ENCODE measurements at places on chromosomes 1 and 21. TPM values are rescaled to one million over a fixed set of nuclear protein-coding genes. Genes with fewer than 3 reads are reported as not detected.

- no peaks in the 10 kb centered on the region for H3K36me3 ChIP-seq
- H3K4me3 ChIP-seq, result no peak overlapping the region
- no peaks in the 10 kb centered on the region for H3K4me1 ChIP-seq
- peak; percentile 21 for DNase-seq
- peaks cover 8% of the 10 kb centered on the region for H3K27me3 ChIP-seq
Measured at GRCh38 chr1:182962554-182963115, 9.7 kb upstream of the SHCBP1L start.

DNA sequence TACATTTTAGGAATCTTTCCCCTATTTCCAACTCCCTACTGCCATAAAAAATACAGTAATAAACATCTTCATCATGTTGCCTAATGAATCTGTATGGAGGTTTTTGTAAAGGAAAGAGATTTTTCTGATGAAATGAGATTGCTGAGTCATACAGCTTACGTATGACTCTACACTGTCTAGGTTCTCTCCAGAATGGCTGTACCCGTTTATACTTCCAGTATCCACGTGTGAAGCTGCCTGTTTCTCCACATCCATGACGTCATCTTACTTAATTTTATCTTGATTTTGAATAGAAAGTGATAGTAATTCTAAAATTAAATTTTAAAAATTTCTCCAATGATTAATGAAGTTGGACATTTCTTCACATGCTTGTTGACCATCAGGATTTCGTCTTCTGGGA, 103.7 kb downstream of the COQ8A start:
- DNase-seq, result no peak
- H3K27me3 ChIP-seq, result peaks cover 10% of the 10 kb centered on the region
- no peaks in the 10 kb centered on the region for H3K36me3 ChIP-seq

DNA sequence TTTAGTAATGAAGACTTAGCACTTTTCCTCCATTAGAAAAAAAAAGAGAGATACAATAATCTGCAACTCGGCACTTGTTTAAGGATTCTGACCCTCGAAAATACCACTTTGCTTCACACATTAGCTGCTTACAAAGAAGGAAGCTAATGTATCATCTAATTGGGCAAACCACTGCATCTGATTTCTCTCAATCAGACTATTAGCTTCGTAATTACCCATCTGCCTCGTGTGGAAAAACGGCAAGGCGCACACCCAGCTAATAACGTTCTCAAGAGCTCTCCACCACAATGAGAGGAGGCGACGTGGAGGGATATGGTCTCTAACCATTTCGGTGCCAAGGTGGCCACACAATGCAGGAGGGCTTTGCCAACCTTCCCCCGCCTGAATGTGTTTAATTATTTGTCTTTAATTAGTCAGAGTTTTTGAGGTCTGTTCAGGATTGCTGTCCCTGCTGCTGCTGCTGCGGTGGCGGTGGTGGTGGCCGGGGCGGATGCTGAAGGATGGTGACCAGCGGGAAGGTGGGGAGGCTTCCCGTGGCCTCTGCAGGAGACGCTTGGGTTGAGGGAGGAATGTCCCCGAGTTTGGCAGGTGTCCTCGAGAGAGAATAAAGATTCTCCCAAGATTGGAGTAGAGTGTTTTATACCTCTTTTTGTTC, 374.5 kb downstream of the RPS6KC1 start:
- H3K4me1 ChIP-seq, result no peaks in the 10 kb centered on the region
- H3K4me3 ChIP-seq, result no peak overlapping the region
- H3K27me3 ChIP-seq, result peaks cover 2% of the 10 kb centered on the region
- H3K36me3 ChIP-seq, result no peaks in the 10 kb centered on the region
- DNase-seq, result no peak

GRCh38 chr1:110440877-110441276, 10.1 kb upstream of the PROK1 start:
- no peak for DNase-seq
- peaks cover 2% of the 10 kb centered on the region for H3K27me3 ChIP-seq
- H3K4me1 ChIP-seq, result no peaks in the 10 kb centered on the region

RXFP4 gene
- not detected for total RNA-seq

- no peak overlapping the region for H3K27ac ChIP-seq
- H3K4me1 ChIP-seq, result no peaks in the 10 kb centered on the region
- H3K27me3 ChIP-seq, result peaks cover 21% of the 10 kb centered on the region
- DNase-seq, result no peak
- no peak overlapping the region for H3K4me3 ChIP-seq
- H3K36me3 ChIP-seq, result no peaks in the 10 kb centered on the region
Measured at GRCh38 chr1:183435497-183435896, 17.3 kb upstream of the NMNAT2 start.

SPATA46 gene
- total RNA-seq, result not detected

DNA sequence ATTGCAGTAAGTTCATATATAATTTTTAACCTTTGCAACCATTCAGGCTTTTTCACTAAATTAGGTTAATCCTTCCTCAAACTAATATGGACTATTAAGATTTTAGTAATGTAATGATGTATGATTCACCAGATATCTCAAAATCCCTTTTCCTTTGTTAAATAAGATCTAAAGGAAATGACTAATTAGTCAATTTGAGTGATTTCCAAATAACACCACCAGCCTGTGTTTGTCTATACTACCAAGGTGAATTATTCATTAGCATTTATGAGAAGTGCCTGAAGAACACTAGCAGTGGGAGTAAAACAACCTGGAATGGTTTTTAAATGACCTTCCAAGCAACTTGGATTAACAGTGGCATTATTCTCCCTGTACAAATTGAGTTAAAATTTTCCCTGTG, 670.6 kb upstream of the PKN2 start:
- H3K36me3 ChIP-seq, result no peaks in the 10 kb centered on the region
- no peak overlapping the region for H3K4me3 ChIP-seq
- no peak overlapping the region for H3K27ac ChIP-seq
- no peaks in the 10 kb centered on the region for H3K27me3 ChIP-seq
- H3K4me1 ChIP-seq, result no peaks in the 10 kb centered on the region
- DNase-seq, result no peak
